Astrocyte of the spinal cord (primary cell): ENCODE measurements at places on chromosomes 1 and 21.

GRCh38 chr1:202568826-202569225 lies 141.4 kb downstream of the SYT2 start:
- no peak for DNase-seq

DNA sequence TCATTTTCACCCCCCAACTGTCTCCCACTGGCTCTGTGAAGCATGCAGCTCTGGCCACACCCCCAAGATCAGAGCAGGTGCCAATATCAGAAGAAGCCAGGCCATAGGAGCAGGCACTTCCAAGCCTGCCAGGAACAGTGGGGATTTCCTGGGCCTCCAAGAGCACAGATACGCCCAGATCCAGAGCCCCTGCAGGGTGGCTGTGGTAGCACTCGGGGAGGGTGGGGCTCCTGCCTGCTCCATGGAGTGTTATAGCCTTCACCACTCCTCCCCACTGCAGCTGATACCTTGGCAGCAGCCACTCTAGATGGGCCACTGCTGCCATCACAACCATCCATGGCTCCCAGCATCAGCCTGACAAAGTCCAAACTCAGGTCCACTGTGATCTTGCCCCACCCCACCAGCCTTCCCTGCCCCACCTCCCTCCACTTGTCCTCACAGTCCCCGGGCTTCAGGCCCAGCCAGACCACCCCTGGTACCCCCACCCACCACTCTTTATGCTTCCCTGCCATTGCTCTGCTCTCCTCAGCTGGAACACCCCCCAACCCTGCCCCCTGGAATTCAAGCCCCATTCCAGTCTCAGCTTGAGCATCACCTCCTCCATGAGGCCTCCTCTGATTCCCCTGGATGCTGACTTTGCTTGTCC lies 448.3 kb downstream of the MATN1 start:
- no peak for DNase-seq

- DNase-seq = no peak
Observed at GRCh38 chr21:43269440-43269839, 100.6 kb downstream of the CRYAA start.

- no peak for DNase-seq
Observed at GRCh38 chr1:41802532-41803501, 115.9 kb downstream of the HIVEP3 start.

GRCh38 chr1:11309385-11309784 lies 36.4 kb downstream of the UBIAD1 start:
- no peak for DNase-seq

DNA sequence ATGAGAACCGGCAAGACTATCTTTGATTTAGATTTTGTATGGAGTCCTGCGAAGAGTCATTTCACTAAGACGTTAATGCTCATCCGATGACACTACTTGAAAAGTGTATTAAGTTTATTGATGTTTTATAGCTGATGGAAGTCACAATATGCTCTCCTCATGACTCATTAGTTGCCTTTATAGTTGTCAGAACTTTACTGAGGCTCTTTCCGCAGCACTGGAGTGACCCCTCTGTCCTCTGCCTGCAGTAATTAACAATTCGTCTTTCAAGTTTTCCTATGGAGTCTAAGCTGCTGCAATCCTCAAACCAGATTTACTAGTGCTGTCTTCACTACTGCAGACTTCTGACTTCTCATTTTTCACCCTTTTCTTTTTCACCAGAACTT lies 853 bp downstream of the USP16 start:
- DNase-seq = no peak

GRCh38 chr21:38349111-38349746 lies 92.4 kb downstream of the KCNJ15 start:
- peak; percentile 99 for DNase-seq

GRCh38 chr1:97906567-97907241 lies 14.1 kb downstream of the DPYD start:
- peak; percentile 93 for DNase-seq

DNA sequence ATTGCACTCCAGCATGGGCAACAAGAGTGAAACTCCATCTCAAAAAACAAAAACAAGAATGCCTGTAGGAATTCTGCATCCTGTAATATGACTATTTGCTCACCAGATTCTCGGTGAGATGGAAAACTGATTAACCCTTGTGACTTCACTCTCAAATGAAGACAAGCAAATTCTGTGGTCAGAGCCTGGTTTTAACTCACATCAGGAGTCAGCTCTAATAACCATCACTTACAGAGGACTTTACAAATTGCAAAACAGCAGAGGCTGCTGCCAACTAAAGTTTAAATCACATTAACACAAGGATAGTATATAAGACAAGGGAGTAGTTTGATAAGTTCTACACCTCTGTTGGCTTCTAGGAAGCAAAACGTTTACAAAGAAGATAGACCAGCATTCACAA lies 35.7 kb upstream of the FAM163A start:
- DNase-seq = no peak

DNA sequence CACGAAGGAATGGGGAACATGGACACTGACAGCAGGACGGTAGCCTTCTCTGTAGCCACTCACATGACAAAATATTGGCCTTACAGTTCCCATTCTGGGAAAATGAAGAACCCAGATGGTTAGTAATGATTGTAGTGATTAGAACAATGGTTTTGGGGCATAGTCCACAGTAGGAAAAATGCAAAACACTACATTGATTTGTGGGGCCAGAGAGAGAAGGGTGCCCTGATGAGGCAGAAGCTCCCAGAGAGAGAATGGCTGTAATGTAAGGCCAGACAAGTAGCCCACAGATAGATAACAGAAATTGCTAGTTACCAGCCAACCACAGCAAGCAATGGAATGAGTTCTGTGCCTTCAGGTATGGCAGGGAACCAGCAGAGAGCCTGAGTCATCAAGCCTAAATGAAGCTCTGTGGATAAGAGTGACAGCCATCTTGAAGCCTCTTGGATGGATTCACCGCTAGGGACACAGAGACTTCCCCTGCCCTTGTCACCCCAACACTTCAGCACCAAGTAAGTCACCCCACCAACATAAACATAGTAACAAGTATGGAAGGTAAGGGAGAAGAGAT lies 206.1 kb downstream of the BACH1 start:
- peak; percentile 68 for DNase-seq

GRCh38 chr1:12475947-12476346 lies 142.1 kb downstream of the DHRS3 start:
- DNase-seq = peak; percentile 81

DNA sequence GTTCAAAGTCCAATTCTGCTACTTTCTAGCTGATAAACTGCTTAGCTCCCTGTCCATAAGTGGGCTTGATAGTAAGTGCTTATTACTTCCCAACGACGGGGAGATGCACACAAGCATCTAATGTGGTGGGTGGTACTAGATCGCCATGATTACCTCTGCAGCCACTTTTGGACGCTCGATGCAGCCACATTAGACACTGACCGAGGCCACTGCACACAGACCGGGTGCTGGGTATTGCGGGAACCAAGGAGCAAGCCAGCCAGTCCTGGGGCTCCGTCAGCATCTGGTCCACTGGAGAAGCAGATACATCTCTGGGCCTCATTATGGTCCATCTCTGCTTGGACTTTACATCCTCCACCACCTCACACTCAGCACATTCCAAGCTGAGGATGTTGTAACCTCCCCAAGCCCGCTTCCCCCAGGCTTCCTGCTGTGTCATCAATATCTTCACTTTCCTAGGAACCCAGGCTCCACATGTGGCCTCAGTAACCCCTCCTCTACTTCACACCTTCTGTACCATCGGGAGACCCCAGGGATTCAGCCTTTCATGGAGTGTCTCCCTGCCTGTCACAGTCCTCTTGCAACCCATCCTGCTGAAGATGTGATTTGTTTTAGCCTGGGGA lies 48.2 kb downstream of the RHOU start:
- DNase-seq = no peak

DNA sequence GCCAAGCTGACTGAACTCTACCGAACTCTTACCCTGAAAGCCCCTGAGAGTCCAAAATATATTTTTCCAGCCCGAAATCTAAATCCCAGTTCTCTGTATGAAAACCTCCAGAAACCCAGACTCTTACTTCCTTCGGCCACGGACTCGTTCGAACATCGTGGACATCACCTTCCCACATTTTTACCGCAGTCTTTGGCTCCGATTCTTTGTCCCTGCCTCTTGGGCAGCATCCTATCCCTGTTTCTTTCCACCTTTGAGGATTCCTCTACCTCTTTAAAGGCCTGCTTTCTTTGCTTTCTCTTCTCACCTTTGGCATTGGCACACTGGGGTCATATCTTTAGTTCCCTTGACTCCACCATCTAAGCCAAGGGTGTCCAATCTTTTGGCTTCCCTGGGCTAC lies 932 bp upstream of the USP24 start:
- DNase-seq = no peak

DNA sequence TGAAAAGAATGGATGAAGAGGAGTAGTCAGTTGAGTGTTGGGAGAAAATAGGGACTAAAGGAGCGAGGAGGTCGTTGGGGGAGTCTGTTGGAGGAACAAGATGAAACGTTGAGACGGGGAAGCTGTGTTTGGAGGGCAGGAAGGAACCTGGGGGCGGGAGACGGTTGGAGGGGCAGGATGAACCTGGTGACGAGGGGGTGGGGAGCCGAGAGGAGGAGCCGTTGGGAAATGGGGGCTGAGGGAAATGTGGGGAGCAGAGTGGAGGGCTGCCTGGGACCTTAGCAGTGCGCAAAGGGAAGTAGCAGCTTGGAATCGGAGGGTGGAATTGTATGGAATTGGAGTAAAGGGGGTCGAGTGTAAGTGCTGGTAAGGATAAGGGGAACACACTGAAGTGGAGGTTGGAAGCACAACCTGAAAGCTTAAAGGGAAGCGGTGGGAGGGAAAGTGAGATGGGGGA lies 630 bp downstream of the MTF2 start:
- DNase-seq = no peak

GRCh38 chr1:196027127-196027526 lies 581.1 kb downstream of the KCNT2 start:
- DNase-seq = no peak

- DNase-seq = peak; percentile 53
Observed at GRCh38 chr21:26572702-26573381, at the start of gene CYYR1. TSS of gene CYYR1 (minus strand) at chr21:26573286. CDS start at chr21:26572940, 346 bp downstream.

GRCh38 chr1:1000357-1001056 lies 610 bp upstream of the HES4 start:
- peak; percentile 80 for DNase-seq

DNA sequence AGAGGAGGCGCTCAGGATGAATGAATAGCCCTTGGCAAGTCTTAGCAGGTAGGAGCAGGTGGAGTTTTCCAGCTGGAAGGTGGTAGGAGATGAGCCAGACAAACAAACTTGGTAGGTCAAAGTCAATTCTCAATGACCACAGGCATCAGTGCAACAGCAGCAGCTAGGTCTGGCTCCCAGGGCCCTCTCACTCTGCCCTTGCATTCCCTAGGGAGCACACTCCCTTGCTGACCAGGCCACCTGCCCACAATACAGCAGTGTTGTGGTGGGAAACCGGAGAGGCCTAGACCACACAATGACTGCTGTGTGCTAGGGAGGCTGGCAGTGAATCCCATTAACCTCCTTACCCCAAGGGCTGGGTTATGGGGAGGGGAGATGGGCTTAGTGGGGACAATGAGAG lies 13.0 kb upstream of the PAQR6 start:
- DNase-seq = no peak

DNA sequence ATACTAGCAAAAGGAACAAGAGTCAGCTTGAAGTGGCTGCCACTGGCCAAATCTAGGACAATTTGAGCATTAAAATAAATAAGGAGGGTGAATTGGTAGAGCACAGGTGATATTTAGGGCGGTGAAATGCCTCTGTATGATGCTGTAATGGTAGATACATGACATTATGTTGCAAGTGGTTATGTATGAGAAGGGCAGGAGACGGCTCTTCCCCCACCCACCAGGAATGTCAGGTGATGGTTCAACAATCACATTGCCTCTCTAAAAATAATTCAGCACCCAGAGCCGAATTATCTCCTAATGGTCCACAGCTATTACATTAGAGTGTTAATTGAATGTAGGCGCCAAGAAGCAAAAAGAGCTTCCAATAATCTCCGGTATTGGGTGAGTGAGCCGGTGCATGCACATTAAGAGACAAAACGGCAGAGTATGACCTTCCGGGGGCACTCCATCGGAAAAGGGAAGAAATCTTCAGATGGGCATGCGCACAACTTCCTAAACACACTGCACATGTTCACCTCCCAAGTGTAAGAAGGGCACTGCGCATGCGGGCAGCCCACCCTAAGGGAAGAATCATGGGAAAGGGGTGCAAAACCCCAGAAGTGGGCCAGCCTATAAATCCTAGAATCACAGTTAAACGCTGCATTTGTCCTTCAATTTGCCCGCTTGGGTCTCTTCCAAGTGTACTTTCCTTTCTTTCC lies 6.8 kb upstream of the IFNAR1 start:
- no peak for DNase-seq

- DNase-seq = no peak
Observed at GRCh38 chr1:11882814-11883538, 24.2 kb upstream of the NPPB start.

DNA sequence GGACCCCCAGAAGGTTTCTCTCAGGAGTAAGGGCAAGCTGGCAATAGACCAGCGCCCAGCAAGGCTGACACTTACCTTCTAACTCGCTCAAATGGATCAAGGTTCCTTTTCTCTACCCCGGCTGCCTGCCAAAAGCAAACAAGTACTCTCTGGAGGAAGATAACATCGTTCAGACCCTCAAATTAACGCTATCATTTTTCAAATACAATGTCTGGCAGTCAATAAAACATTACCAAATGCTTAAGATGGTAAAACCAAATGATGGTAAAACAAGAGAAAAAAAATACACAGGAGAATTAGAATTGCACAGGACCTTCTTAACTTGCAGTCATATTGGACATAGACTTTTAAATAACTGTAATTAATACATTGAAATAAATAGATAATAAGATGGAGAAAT lies 148.1 kb downstream of the SPATA46 start:
- DNase-seq = no peak

GRCh38 chr21:28269173-28269572 lies 723.5 kb downstream of the LTN1 start:
- DNase-seq = no peak

GRCh38 chr1:16975211-16975610 lies 5.2 kb downstream of the MFAP2 start:
- DNase-seq = no peak

GRCh38 chr1:101485712-101486111 lies 248.9 kb downstream of the S1PR1 start:
- no peak for DNase-seq

DNA sequence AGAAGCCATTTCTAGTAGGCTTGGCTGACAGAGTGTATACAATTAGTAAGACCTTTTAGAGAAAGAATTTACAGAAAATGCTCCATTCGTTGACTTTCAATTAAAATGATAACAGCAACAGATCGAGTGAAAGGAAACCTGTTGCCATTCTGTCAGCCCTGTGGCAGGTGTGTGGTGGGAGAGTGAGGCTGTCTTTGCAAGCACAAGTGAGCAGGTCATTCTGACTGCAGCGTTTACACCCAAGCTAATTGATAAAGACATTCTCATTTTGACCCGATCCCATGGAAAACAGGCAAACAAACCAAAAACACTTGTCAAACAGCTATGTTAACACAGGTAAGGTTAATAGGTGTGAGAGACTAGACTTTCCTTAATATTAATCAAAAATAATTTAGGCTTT lies 257.3 kb downstream of the PTBP2 start:
- DNase-seq = no peak

- DNase-seq = peak; percentile 83
Observed at GRCh38 chr21:26072666-26073615, 97.6 kb downstream of the APP start.

- DNase-seq = peak; percentile 24
Observed at GRCh38 chr1:22641906-22642636, 1.4 kb upstream of the C1QC start.
